ENCODE measurements at places on chromosomes 3 and 15.
A peak's percentile ranks its signal among the peaks of the same experiment; 100 is the strongest.

- no peak for DNase-seq
Measured at GRCh38 chr3:112875561-112875960, 28.9 kb upstream of the CD200R1L start.

GRCh38 chr3:52469001-52469400, 13.6 kb downstream of the NISCH start:
- no peak for DNase-seq

GRCh38 chr15:90810354-90810753, 58.0 kb upstream of the FURIN start:
- DNase-seq: no peak

DNA sequence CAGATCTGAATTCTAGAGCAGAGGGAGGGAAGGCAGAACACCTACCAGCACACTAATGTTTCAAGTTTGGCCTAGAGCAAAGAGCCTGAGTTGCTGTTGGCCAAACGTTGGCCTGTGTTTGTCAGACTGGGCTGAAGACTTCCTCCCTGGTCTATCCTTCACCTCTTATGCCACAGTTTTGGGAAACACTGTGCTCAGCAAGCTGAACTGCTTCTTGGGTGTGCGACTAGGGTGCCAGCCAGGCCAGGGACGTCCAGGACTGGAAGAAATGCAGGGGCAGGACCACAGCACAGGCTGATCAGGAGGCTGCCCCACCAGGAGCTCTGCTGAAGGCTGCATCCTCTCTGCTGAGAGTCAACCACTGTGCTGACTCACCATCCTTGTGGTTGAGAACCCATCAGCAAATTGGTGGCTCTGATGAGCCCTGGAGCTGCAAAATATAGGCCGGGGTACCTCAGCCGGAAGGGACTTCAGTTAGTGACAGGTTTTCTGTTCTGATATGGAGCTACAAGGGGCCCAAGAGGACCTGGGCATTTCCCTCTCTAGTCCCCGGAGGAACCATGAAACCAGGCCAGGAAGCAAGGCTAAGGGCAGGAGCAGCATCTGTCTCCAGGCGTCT, 131.6 kb upstream of the RASGRP1 start:
- no peak for DNase-seq

- no peak for DNase-seq
Measured at GRCh38 chr15:57671636-57672035, 34.9 kb upstream of the POLR2M start.

- no peak for DNase-seq
Measured at GRCh38 chr3:108004647-108005046, 86.2 kb downstream of the CD47 start.

DNA sequence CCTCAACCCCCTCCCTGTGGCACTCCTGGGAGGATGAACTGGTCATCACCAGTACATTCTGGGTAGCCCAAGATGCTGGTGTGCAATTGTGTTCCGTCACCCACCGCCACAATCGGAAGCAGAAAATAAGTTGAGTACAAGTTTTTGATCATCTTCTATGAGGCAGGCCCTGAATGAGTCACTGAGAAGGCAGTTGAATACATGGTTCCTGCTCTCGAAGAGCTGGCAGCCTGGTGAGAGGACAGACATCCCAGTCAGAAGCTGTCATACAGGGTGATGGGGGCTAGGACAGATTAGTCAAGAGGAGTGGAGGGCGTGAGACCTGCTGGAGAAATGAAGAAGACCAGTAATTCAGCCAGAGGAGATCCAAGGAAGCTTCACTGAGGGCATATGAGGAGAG, 6.2 kb downstream of the CEMIP start:
- DNase-seq: no peak

- DNase-seq: no peak
Measured at GRCh38 chr3:17979911-17980310, 237.5 kb upstream of the TBC1D5 start.

- no peak for DNase-seq
Measured at GRCh38 chr15:76064375-76064774, 4.6 kb downstream of the TMEM266 start.

DNA sequence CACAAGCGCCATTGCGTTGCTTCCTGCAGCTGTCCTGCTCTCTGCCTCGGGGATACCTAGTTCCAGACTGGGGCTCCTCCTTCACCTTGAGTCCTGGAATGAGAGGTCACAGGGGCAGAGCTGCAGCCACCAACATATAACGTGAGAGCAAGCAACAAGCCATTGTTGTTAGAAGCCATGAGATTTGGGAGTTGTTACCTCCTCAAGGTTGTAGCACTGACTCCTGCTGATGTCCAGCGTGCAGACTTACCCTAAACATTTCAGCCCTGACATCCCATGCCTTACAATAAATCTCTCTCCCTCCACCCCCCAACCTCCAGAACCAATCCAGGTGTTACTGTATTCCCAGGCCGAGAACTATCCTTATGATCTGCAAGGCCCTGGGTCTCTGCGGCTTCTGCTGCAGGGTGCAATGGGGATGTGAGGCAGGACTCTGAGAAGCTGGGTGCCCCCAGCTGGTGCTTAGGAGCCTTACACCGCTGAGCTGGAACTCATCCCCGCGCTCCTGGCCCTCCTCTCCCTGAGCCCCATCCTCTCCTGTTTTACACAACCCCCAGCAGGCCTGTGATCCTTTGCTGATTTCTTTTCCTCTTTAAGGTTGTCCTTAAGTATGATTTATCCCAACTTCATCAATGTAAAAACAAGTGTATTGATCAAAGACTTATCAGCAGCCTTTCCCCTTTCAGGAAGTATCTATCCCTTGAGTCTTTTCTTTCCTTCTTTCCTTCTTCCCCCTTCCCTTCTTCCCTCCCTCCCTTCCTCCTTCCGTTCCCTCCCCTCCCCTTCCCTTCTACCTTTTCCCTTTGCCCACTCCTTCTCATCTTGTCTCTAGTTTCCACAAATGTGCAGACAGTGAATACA, 84.2 kb upstream of the ABHD2 start:
- DNase-seq: no peak

DNA sequence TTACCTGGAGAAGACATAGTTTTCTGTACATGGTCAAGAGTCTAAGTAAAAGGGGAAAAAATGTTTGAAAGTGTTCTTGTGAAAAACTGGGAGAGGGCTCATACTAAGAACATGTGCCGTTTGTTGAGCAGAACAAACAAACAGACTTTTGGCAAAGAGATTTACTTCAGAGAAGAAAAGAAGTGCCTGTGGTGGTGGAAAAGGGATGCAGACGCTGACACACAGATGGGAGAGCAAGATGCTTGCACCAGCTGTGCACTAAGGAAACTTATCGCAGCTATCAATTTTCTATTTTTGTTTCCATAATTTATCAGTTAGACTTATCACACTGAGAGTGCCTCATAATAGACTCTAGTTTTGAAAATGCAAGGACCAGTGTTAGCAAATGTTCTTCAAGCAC, 259.6 kb upstream of the PDZRN3 start:
- DNase-seq: no peak

GRCh38 chr3:100681496-100681895, 27.8 kb upstream of the TFG start:
- DNase-seq: no peak

DNA sequence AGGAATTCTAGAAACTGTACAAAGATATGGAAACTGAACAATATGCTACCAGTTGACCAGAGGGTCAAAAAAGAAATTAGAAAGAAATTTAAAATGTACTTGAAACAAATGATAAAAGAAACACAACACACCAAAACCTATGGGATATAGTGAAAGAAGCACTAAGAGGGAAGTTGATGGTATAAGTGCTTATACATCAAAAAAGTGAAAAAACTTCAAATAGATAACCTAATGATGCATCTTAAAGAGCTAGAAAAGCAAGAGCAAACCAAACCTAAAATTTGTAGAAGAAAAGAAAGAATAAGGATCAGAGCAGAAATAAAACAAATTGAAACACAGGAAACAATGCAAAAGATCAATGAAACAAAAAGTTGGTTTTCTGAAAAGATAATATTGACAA, 68.2 kb downstream of the TFDP2 start:
- no peak for DNase-seq

DNA sequence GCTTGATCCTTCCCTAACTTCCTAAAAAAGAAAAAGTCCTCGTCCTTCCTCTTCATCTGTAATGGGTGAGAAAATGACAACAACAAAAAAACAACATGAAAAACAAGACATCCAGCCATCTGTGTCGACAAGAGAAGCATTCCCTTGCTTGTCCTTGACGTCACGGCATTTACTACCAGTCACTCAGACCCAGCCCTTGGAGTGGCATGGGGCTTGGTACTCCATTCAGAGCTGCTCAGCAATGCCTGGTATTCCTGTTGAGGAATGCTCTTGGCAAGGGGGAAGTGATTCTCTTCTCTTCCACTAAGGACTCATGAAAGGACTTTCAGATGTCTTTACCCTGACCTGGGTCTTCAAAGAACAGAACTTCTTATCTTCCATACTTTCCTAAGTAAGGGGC, 339.7 kb upstream of the RASGRP1 start:
- DNase-seq: no peak

- DNase-seq: no peak
Measured at GRCh38 chr15:93997071-93997658, 234.2 kb upstream of the MCTP2 start.

- no peak for DNase-seq
Measured at GRCh38 chr15:54681584-54681983, 515.2 kb downstream of the RSL24D1 start.

GRCh38 chr3:30680789-30681648, 74.6 kb downstream of the TGFBR2 start:
- DNase-seq: no peak

DNA sequence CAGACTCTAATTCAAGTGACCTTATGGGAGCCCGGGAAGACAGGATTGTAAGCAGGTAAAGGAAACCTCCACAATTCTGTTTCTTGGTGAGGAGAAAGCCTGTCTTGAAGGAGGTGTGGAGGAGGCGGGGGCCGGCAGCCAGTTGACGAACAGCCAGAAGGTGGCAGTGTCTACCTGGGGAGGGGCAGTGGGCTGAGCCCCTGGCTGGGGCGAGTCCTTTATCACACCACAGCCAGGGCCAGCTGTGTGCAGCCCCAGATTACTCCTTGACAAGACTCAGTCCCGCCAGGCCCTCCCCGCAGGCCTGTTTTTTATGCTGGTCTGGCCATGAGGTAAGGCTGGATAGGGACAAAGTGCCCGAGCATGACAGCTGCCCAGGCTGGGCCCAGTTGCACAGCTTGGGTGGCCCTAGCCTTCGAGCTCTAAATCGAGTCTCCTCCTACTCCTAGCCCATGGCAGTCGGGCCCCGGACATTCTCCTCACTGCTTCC, 40.9 kb upstream of the IDH2 start:
- DNase-seq: peak; percentile 77

DNA sequence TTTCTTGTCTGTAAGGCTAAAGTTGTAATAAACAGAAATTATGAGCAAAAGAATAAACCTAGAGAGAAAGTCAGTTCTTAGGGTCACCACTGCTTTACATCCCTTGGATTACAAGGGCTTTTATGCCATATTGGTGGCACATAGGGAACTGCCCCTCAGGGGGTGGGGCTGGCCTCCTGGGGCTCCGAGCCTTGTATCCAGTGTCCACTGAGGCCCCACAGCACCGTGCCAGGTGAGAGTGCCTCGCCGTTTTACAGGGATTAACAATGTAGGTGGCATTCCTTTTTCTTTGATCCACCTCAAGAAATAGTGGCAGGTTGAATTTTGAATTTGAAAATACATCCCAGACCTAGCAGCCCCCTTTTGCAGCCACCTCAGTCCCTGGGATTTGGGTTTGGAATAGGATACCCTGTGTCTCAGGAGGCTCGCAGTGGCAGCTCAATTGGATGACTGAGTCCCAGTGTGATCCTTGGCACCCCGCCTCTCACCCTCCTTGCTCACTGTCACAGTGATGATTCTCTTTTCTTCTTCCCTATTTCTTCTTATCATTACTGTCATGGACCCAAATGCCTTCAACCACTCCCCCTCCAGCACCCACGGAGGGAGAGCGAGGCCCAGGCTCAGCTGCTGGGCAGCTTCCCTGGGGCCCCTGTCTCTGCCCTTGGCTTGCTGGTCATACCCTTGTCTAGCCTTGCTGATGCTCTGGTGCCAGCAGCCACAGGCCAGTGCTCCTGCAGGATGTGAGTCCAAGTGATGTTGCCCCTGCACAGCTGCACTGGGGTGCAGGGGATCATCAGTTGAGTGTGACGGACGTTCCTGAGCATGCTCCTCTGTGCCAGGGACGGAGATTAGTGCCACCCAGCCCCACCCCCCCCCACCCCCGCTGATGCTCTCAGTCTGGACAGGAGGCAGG, 137.9 kb downstream of the DNAJB8 start:
- no peak for DNase-seq

GRCh38 chr3:178170698-178171535, 365.3 kb upstream of the KCNMB2 start:
- DNase-seq: no peak

- DNase-seq: no peak
Measured at GRCh38 chr3:21665444-21666100, 85.4 kb downstream of the ZNF385D start.

- DNase-seq: no peak
Measured at GRCh38 chr3:42349765-42350594, 60.4 kb downstream of the LYZL4 start.

- DNase-seq: no peak
Measured at GRCh38 chr3:150775001-150775599, 12.1 kb upstream of the SIAH2 start.

- no peak for DNase-seq
Measured at GRCh38 chr3:140403079-140403478, 274.8 kb upstream of the TRIM42 start.

DNA sequence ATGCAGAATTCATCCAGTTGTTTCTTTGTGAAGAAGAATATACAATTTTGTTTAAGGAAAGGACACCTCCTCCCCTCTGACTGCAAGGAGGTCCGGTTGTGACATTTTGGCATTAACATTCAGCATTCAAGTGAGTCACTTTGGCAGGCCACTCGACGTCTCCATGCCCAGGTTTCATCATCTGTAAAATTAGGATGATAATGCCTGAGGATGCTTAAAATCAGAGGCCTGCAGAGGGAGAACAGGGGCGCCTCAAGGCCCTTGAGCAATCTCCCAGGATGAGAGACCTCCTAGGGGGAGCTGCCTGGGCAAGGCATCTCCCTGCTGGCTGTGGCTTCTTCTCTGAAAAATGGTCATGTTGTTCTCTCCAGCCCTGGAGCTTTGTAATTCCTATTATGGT, 236.0 kb downstream of the CACNA2D3 start:
- no peak for DNase-seq

- DNase-seq: no peak
Measured at GRCh38 chr3:11930084-11930483, 74.1 kb upstream of the SYN2 start.

DNA sequence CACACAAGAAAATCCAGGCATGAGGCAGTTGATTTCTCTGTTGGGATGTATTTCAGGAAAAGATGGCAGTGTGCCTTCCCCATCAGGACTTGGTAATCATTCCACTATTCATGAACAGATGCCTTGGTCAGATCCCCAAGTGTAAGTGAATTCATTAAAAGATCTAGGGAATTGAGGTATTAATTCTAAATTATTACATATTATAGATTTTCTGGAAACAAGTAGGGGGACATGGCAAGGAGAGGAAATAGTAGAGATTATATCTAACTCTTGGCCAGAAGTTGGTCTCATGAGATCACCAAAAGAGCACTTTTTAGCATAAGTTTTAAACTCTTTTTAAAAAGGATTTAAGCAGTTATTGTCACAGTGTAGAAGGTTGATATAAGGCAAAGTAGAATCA, 74.4 kb upstream of the MDFIC2 start:
- DNase-seq: no peak

Data from mesothelial cell of epicardium (in vitro differentiated cells).